ENCODE measurements at places on chromosomes 16 and 17.

GRCh38 chr16:78220571-78220970 lies 121.1 kb downstream of the WWOX start:
- no peak for DNase-seq

GRCh38 chr17:4235372-4236279 lies 28.2 kb downstream of the ANKFY1 start:
- no peak for DNase-seq

GRCh38 chr16:6643080-6643686 lies 689.5 kb upstream of the RBFOX1 start:
- peak; percentile 6 for DNase-seq

GRCh38 chr17:3669085-3669347 lies 404 bp downstream of the EMC6 start:
- DNase-seq: no peak

GRCh38 chr17:82449131-82449882 lies 1.2 kb downstream of the CYBC1 start:
- DNase-seq: peak; percentile 66

DNA sequence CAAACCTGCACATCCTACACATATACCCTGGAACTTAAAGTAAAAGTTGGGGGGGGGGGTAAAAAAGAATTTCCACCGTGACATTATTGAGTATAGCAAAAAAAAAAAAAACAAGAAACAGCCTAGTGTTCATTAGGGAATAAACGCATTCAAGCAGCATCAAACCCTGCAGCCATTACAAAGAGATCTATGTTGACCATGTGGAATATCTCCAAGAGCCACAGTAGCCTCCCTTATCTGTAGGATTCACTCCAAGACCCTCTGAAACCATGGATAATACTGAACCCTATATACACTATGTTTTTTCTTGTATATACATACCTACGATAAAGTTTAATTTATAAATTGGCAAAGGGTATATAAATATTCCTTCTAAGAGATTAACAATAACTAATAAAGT lies 5.6 kb upstream of the BIRC5 start:
- DNase-seq: no peak

DNA sequence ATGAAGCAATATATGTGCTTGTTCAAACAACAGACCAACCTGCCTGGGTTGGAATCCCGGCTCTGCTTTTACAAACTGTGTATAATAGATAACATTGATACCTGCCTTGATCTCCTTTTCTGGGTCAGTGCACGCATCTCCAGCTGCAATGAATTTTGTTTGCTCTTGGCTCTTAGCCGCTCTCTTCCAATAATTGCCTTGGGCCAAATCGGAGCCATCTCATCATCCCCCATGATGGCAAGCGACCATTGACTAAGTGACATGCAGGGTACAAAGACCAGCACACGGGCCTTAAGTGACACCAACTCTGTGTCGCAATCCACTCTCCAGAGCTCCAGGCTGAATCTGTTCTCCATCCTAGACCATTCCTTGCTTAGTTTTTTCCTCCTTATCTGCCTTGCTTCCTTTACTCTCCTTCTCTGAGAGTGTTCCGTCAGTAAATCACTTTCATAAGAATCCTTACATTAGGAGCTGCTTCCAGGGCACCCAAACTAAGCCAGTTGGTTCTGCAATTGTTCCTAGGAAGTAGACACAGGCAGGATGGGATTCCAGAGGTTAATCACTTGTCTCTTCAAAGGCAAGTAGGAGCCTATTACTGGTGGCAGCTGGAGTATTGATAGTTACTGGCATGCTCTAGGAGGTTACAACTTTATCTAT lies 134.2 kb downstream of the ABCA8 start:
- no peak for DNase-seq

GRCh38 chr16:1367486-1368174 lies 15.9 kb downstream of the GNPTG start:
- DNase-seq: no peak

GRCh38 chr17:80492343-80493136 lies 16.1 kb upstream of the NPTX1 start:
- no peak for DNase-seq

DNA sequence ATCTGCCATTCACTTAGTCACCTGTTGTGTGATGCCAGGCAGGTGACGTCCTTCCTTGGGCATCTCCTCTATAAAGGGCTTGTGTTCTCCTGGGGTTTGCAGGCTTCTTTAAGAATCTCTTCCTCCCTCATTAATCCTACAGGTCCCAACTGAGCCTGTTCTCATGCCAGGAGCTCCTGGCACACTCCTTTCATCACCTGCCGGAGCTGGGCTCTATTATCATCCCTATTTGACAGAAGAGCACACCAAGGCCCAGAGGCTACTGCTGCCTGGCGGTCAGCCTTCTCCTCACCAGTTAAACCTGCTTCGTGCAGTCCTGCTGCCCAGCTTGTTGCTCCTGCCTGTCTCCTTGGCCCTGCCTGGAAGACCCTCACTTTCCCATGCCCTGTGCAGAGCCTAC lies 51.2 kb downstream of the RAI1 start:
- DNase-seq: no peak

GRCh38 chr16:79874391-79874790 lies 273.9 kb upstream of the MAF start:
- DNase-seq: no peak

DNA sequence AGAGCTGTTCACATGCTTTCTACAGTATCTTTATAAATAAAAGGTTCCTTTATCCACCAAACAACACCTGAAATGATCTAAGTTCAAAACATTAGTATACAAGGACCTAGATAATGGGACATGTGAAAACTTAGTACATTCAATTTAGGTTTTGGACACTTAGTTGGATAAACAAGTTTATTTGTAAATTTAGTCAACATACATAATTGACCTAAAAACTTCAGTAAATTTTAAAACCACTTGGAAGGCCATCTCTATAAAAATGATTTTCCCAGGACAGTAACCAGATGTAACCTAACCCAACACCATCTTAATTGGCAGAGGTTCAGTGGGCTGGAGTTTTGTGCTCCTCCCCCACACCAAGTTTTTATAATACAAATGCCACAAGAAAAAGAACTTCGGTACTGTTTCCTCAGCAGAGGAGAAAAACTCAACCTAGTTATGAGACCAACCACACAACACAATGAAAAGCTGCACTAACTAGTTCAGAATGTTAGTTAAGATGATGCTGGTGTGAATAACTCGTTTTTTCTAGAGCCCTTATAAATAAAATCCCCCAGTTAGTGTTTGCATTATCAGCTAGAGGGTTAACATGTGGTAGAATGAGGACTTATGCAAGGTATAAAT lies 7.2 kb upstream of the UNK start:
- DNase-seq: no peak

DNA sequence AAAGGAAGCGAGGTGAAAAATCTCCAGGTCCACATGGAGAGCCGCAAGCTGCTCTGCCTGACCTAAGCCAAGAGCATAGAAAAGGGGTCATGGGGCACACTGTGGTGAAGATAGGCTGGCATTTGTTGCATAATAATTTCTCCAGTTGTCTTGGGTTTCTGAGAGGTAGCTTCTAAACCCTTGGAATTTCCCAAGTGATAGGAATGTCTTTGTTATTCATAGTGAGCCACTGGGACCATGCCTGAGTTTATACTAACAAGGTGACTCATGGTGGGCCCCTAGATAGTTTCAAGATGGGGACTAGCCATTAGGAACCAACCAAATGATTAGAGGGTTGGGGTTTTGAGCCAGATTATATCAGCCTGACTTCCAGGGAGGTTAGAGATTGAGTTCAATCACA lies 25.6 kb downstream of the SOST start:
- no peak for DNase-seq

DNA sequence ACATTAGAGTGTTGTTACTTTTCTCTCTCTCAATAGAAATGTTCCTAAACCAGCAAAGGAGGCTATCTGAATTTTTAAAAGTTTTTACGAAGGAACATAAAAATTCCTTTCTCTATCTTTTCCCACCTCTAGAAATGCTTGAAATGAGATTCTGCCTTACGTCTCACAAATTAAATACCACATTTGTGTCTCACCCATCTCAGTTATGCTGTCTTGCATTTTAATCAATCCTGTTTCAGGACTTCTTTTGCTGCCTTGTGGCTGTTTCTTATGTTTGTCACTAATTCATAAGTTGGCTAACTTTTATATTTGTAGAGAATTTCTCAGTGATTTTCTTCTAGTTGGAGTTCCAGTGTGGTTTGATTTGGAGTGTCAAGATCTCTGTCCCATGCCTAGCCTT lies 3.5 kb downstream of the OMG start:
- no peak for DNase-seq

DNA sequence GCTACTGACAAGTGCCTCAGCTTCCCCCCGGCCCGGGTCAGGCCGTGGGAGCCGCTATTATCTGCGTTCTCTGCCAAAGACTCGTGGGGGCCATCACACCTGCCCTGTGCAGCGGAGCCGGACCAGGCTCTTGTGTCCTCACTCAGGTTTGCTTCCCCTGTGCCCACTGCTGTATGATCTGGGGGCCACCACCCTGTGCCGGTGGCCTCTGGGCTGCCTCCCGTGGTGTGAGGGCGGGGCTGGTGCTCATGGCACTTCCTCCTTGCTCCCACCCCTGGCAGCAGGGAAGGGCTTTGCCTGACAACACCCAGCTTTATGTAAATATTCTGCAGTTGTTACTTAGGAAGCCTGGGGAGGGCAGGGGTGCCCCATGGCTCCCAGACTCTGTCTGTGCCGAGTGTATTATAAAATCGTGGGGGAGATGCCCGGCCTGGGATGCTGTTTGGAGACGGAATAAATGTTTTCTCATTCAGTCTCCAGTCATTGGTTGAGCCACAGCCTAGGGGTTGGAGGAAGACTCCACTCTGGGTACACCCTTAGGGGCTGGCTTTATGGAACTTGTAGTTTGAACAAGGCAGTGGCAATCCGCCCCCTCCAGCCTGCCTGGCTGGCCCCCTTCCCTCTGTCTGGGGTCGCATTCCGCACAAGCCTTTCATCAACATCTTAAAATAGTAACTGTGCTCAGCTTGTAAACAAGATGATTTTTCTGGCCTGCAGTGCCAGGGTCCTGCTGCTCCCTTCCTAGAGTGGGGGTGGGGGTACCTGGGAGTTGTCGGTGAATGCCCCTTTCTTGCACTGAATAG lies 4.1 kb downstream of the SYNGR2 start:
- no peak for DNase-seq
